ENCODE measurements at places on chromosomes 3 and 15.

GRCh38 chr3:177948716-177949425, 587.4 kb upstream of the KCNMB2 start:
- H3K36me3 ChIP-seq, result no peaks in the 10 kb centered on the region
- no peak overlapping the region for H3K27ac ChIP-seq
- H3K4me3 ChIP-seq, result no peak overlapping the region

DNA sequence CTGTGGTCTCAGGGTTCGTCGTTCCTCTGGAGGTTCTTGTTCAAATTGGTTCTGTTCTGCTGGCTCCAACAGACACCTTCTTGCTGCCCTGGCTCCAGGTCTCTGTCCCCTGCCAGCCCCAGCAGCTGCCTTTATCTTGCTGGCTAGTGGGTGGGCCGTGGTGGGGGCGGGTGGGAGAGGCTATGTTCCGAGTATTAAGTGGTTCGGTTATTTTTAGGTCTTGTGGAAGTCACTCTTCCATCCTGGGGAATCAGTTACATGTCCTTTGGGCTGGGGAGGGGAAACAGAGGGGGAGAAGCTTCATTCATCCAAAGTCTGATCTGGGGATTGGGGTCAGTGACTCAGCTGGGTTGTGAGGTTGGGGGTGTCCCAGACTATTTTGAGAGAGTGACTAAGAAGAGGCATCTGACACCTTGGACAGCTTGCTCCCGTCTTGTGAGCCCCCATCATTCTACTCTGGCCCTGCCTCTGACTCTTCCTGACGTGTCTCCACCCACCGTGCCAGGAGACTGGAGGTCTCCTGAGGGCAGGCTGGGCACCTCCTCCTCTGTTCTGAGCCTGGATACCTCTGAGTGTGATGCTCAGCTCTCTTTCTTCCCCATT, at the start of gene XIRP1:
Gene XIRP1 (minus strand): TSS at position 106 of the 603 bp plus-strand sequence. CDS start 3,150 bp downstream, outside the sequence.
- H3K4me3 ChIP-seq, result no peak within 1 kb of the TSS
- no peak within 1 kb of the TSS for H3K27ac ChIP-seq
- no peak for DNase-seq
- H3K36me3 ChIP-seq, result no peaks in the 10 kb centered on the region
- H3K27me3 ChIP-seq, result peaks cover 29% of the 10 kb centered on the region

- no peak overlapping the region for H3K4me3 ChIP-seq
- H3K27ac ChIP-seq, result no peak overlapping the region
- H3K4me1 ChIP-seq, result no peaks in the 10 kb centered on the region
Observed at GRCh38 chr3:186502138-186502948, 41.8 kb downstream of the CRYGS start.

DNA sequence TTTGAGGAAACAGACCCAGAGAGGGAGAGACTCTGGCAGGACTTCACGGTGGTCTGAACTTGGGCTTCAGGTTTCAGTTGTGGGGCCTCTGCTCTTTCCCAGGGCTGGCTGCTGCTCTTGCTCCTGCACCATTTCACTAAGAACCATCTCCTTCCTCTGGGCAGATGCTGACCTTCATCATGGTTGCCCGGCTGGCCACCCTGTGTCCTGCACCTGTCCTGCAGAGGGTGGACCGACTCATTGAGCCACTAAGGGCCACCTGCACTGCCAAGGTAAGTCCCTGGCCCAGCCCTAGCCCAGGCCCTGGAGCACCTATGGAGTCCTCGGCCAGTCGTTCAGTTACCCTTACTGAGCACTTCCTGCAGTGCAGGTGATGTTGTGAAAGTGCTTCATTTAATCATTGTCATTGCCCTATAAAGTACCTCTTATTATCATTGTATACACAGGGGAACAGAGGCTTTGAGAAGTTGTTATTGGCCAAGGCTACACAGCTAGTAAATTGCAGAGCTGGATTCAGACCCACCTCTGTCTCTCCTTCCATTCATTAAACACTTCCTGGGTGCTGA, 10.0 kb downstream of the RPL32 start:
- no peaks in the 10 kb centered on the region for H3K4me1 ChIP-seq
- H3K27ac ChIP-seq, result no peak overlapping the region
- no peak for DNase-seq
- no peak overlapping the region for H3K4me3 ChIP-seq
- H3K27me3 ChIP-seq, result no peaks in the 10 kb centered on the region

DNA sequence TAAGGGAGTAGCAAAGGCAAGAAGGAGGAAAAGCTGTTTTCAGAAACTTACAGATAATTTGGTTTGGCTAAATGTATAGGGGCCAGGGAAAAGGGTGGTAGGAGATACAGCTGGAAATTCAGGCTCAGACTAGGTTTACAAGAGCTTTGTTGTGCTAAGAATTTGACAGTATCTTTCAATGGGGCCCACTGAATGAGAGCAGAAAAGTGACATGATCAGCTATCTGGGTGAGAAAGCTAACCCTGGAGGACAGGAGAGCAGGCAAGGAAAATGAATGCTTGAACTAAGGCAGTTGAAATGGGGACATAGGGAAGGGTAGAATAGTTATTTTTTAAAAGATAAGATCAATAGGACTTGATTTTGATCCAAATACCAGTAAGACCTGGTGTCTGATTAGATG, 2.8 kb upstream of the EIF4G1 start:
- no peak overlapping the region for H3K27ac ChIP-seq
- peaks cover 17% of the 10 kb centered on the region for H3K4me1 ChIP-seq
- H3K4me3 ChIP-seq, result no peak overlapping the region
- H3K36me3 ChIP-seq, result peaks cover 43% of the 10 kb centered on the region
- H3K27me3 ChIP-seq, result no peaks in the 10 kb centered on the region

- no peak for DNase-seq
- H3K4me1 ChIP-seq, result no peaks in the 10 kb centered on the region
- H3K27me3 ChIP-seq, result no peaks in the 10 kb centered on the region
- H3K36me3 ChIP-seq, result no peaks in the 10 kb centered on the region
Observed at GRCh38 chr3:67421912-67422311, 232.5 kb downstream of the SUCLG2 start.

- H3K4me3 ChIP-seq, result no peak overlapping the region
- no peaks in the 10 kb centered on the region for H3K36me3 ChIP-seq
- no peaks in the 10 kb centered on the region for H3K4me1 ChIP-seq
- no peaks in the 10 kb centered on the region for H3K27me3 ChIP-seq
Observed at GRCh38 chr3:117735481-117736101, 1026.0 kb downstream of the TUSC7 start.

GRCh38 chr3:101791778-101792177, 12.8 kb downstream of the NXPE3 start:
- no peak for DNase-seq
- H3K36me3 ChIP-seq, result no peaks in the 10 kb centered on the region
- H3K27me3 ChIP-seq, result no peaks in the 10 kb centered on the region
- H3K4me3 ChIP-seq, result no peak overlapping the region

DNA sequence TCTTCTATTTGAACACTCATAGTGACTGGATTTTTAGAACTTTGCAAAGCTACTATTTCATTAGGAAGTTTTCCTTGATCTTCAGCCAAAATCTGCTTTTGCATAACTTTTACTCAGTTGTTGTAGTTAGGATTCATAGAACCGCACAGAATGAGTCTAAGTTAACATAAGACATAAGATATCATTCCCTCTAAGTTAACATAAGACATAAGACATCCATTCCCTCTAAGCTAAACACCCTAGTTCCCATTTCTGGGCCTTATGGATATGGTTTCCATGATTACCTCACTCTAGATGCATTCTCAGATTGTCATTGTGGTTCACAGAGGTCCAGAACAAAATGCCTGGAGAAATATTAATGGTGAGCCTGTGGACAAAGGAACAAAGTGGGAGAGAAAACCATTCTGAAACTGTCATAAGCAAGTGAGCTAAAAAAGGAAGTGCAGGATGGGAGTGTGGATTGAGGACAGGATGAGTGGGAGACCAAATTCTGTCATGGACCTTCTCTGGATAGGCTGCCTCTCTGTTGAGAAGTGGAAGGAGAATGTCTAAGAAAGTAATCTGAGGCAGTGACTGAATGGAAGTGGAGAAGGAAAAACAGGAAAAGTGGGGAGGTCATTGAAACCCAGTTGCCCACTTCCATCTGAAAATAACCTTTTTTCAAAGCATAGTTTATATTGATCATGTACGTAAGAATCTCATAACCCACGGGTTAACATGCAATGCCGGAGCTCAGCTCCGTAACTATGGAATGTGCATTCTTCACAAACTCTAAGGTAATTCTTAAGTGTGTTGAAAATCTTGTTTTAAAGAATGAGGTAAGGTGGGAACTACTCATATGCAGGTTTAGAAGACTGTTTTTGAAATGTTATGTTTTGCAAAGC, 37.4 kb upstream of the SECISBP2L start:
- H3K27me3 ChIP-seq, result no peaks in the 10 kb centered on the region
- DNase-seq, result no peak
- no peak overlapping the region for H3K27ac ChIP-seq
- no peak overlapping the region for H3K4me3 ChIP-seq

- H3K4me1 ChIP-seq, result no peaks in the 10 kb centered on the region
- no peaks in the 10 kb centered on the region for H3K27me3 ChIP-seq
- no peaks in the 10 kb centered on the region for H3K36me3 ChIP-seq
- H3K27ac ChIP-seq, result no peak overlapping the region
Observed at GRCh38 chr3:28989646-28990089, 291.2 kb upstream of the RBMS3 start.

DNA sequence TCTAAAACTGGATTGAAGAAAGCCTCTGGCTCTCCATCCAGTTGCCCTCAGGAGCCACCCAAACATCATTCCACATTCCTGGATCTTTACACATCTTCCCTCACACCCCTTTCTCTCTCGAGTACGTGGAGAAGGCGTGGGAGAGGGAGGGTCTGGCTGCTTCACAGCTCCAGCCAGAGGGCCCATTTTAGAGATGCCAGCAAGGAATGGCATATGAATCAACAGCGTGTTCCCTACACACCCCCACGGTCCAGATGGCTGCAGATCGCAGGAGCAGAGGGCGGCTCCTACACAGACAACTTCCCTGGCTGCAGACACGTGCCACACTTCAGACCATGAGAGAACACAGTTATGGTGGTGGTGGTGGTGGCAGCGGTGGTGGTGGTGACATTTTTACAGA, 280.1 kb downstream of the ERC2 start:
- H3K27me3 ChIP-seq, result no peaks in the 10 kb centered on the region
- H3K36me3 ChIP-seq, result no peaks in the 10 kb centered on the region
- no peaks in the 10 kb centered on the region for H3K4me1 ChIP-seq
- DNase-seq, result no peak

DNA sequence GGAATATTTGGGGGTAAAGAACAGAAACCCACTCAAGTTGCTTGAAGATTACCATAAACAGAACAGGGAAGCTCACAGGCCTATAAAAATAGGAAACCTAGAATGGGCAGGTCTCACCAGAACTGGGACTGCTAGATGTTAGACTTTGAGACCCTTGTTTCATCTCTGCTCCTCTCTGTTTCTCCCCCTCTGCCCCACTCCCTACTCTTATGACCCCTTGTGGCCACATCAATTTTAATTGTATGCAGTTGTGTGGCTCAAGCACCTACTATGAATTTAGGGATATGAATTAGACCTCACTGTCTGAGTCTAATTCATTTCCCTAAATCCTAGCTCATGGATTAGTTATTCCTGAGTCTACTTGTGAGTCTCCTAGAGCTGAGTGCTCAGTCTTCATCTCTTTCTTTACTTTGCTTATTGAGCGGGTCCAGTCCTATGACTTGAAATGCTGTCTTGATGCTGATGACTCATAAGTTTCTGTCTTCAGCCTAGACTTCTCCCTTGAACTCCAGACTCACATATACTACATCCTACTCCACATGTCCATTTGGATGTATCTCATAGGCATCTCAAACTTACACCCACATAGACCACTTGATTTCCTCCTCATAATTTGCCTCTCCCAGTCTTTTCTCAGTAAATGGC, 78.7 kb downstream of the ITPR1 start:
- H3K4me3 ChIP-seq, result no peak overlapping the region
- H3K4me1 ChIP-seq, result peaks cover 3% of the 10 kb centered on the region
- no peak overlapping the region for H3K27ac ChIP-seq
- no peak for DNase-seq
- H3K36me3 ChIP-seq, result no peaks in the 10 kb centered on the region
- no peaks in the 10 kb centered on the region for H3K27me3 ChIP-seq

GRCh38 chr15:37995461-37996347, 61.3 kb downstream of the TMCO5A start:
- H3K4me1 ChIP-seq, result no peaks in the 10 kb centered on the region
- H3K4me3 ChIP-seq, result no peak overlapping the region
- no peaks in the 10 kb centered on the region for H3K36me3 ChIP-seq
- peak; percentile 11 for DNase-seq
- no peak overlapping the region for H3K27ac ChIP-seq

DNA sequence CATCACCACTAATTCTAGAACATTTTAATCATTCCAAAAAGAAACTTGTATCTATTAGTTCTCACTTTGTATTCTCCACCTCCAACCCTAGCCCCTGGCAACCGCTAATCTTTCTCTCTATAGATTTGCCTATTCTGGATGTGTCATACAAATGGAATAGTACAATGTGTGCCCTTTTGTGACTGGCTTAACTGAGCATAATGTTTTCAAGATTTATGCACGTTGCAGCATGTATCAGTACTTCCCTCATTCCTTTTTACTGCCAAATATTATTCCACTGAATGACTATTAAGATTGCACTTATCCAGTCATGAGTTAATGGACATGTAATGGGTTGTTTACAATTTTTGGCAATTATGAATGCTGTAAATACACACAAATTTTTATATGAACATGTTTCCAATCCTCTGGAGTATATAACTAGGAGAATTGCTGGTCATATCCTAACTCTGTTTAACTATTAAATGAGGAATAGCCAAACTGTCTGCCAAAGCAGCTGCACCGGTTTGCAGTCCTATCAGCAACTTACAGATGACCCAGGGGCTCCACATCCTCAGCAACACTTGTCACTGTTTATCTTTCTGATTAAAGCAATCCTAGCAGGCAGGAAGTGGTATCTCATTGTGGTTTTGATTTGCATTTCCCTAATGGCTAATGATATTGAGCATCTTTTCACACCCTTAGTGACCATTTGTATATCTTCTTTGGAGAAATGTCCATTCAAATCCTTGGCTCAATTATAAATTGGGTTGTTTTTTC, 42.9 kb downstream of the DCUN1D1 start:
- peaks cover 8% of the 10 kb centered on the region for H3K4me1 ChIP-seq
- no peak overlapping the region for H3K27ac ChIP-seq
- DNase-seq, result peak; percentile 69
- no peak overlapping the region for H3K4me3 ChIP-seq
- H3K27me3 ChIP-seq, result no peaks in the 10 kb centered on the region
- peaks cover 5% of the 10 kb centered on the region for H3K36me3 ChIP-seq

DNA sequence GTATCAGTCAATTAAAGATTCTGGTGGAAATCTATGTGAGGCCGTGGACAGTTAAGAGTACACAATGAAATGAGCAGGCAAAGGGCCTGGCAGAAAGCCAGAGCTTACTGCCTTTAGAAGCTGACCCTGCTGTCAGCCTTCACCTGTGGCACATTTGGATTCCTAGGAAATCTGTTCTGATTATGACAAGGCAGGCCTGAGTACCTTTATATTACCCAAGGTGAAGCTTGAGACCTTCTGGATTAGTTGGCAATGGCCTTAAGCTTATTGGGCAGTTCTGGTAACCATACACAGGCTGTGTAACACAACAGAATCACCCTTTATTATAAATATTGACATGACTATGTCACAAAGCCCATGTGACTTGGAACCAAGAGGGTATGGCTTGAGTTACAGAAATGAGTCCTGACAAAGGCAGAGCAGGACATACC, 43.2 kb downstream of the NBEAL2 start:
- no peaks in the 10 kb centered on the region for H3K27me3 ChIP-seq
- no peak overlapping the region for H3K4me3 ChIP-seq
- H3K27ac ChIP-seq, result no peak overlapping the region
- H3K36me3 ChIP-seq, result peaks cover 39% of the 10 kb centered on the region

All from K562 (cell line).